SK-MEL-5 (cell line): ENCODE measurements at places on chromosomes 11 and 22.

GRCh38 chr11:41498726-41499125 is 39.3 kb upstream of the LRRC4C start:
- DNase-seq = peak; percentile 14

GRCh38 chr11:92897487-92897886 is 72.0 kb upstream of the MTNR1B start:
- no peak for DNase-seq

DNA sequence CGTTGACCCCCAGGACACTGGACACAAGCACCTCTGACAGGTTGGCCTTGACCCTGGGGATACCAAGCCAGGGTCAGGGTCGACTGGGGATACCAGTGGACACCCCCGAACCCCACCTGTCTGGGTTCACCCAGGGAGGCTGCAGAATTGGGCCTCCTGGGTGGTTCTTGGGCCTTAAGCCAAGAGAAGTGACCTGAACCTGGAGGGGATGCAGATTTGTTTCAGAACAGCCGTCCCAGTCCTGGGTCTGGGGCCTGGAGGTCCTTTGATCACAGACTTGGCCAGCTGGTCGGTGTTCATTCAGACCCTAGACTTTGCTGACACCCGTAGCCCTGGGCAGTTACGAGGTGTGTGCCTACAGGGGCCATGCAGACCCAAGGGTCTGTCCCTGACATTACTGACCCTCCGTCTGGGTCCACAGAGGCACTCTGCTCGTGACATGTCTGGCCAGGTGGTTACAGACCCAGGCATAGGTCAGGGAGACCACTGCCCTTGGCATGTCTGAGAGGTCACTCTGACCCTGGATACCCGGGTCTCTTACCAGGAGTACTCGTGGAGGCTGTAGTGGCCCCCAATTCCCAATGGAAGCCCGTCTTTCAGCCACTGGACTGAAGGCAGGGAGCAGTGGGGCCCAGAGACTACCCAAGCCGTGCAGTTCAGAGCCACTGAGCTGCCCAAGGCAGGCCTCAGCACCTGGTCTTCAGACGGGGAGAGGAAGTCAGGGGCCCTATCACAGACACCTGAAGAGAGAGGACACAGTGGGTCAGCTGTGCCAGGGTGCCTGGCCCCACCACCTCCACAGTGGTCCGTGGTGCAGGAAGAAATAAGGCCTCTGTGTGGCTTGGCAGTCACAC is 6.4 kb downstream of the SIGIRR start:
- DNase-seq = no peak

DNA sequence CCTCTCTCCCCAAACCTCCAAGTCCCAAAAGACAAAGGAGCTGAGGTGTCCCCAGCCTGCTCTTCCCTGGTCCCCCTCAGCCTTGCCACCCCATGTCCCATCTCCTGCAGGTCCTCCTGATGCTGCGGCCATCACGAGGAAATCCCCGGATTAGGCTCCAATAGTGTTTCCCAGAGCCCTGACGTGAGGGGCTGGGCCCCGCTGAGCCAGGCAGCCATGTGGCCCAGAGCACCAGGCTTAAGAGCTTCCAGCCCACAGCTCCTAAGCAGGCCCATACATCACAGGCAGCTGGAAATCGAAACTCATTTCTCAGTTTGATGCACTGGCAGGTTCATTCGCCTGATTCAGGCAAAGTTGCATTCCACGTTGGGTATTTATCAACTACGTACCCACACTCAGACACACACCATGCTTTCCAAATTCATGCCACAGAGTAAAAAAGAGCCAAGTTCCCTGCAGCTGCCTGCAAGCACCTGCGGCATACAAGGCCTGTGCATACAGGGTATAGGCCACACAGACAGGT is 114.2 kb downstream of the CHST1 start:
- DNase-seq = no peak

- no peak for DNase-seq
Measured at GRCh38 chr11:69012092-69013008, 696 bp downstream of the MRGPRF start.

GRCh38 chr11:128453444-128454336 is 133.7 kb downstream of the ETS1 start:
- DNase-seq = peak; percentile 32

DNA sequence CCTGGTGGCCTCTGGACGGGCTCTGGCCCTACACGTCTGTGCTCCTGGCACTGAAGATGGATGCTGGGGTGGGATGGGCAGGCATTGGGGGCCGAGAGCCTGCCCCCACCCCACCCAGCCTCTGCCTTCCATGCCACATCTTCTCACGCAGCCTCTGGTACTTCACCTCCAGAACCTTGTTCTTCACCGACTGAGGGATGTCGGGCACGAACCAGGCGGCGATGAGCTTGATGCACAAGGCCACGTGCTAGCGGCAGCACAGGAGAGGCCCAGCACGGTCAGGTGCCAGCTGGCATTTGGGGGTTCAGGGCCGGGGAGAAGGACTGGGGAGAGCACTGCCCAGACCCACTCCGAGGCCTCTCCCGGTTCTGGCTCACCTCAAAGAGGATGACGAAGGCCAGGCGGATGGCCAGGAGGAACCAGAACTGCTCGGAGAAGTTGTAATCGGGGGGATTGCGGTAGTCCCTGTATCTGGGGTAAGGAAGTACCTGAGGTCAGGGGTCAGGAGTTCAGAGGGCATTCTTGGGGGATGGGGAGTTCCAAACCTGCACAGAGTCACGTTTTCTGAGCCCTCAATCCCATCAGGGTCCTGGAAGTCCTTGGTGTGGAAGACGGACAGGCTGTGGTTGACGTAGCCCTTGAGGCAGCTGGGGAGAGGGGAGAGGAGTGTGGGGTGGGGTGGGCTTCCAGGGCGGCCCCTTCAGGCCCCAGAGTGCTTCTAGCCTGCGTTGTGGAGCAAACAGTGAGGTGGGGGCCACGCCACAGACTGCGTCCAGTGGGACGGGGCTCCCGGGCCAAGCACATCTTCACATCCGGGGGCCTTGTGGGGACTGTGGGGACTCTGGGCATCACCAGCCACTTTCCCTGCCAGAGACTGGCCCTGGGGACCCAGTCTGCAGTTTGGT is 3.8 kb upstream of the SIGIRR start:
- no peak for DNase-seq
